ENCODE measurements at places on chromosomes 4 and X. TPM values are rescaled to one million over a fixed set of nuclear protein-coding genes. Genes with fewer than 3 reads are reported as not detected.

DNA sequence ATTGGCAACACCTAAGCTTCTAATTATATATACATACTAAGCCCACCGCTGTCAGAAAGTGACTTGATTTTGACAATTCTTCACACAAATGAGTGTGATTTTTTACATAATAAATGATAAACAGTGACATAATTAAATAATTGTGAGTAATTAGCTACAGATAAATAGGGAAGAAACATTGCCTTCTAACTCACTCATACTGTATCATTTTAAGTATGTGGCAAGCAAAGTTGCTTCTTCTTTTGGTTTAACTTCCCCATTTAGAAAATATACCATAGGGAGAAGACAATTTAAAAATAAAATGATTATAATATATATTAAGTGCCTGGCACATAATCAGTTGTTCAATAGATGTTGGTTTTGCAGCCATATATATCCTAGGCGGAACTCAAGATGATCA lies 644.2 kb downstream of the FSTL5 start:
- DNase-seq = no peak

DNA sequence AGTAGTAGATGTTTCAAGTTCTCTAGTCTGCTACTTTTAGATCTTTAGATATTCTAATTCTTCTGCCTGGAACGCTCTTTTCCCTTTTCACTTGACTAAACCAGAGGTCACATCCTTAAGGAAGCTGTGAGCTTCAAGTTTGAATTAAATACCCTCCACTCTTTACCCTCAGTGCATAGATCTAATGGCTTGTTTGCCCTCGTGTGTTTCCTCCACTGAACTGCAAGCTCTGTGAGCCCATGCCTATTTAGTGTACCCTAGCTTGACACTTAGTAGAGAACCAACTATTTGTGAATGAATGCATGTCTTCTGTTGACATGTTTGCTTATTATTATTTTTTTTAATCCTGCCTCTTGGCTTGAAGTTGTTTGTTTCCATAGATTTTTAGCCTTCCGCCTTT lies 138.3 kb downstream of the PDE5A start:
- DNase-seq = no peak

DNA sequence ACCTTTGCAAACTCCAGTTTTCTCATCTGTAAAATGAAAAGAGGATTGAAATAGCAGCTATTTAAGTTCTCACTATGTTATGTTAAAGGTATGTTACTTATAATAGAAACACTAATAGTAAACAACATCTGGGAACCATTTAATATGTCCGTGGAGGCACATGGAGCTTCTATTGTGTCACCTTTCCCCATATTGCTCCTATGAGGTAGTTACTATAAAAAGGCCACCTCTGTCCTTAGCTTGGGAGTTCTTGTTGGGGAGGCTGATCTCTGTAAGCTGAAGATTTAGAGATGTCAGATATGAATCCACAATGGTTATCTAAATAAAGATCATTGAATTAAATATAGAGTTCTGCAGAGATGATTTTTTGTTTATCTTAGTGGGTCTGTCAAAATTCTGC lies 125.2 kb downstream of the FHIP1A start:
- no peak for DNase-seq

DNA sequence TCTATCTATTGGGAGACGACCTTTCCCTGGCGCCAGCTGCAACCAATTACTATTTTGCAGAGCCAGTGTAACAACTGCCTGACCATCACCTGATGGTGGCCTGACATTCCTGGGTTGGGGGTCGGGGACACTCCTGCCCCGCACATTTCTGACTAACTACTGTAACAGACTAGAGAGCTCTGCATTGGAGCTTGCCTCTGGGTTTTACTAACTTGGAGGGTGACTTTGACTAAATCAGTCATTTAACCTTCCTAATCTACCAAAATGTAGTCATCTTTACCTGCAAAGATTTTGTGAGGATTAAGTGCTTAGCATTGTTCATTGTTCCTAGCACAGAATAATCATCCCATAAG lies 37.5 kb upstream of the ABCG2 start:
- no peak for DNase-seq

DNA sequence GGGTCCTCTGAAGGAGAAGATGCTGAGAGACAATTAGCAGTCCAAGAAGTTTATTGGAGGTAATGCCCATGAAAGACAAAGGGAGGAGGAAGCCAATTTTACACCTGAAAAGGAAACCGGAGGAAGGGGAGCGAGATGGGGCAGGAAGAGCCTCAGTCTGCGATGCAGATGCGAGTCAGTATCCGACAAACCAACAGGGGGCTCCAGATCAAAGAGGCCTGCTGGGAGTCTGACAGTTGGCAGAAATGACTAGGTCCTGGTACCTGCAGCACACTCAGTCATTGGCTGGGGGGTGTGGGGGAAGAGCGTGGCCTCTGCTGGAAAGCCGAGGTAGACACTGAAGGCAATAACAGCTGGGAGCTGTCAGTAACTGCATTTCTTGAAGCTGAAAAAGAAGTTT lies 231.1 kb upstream of the CENPE start:
- no peak for DNase-seq

The MAGEB10 gene
- not detected for total RNA-seq

The FAM133A gene
- 0.30 TPM for total RNA-seq

All from skin of body (tissue), 3 donors.